ENCODE measurements at places on chromosomes 12 and 14.

GRCh38 chr12:115504306-115505290, 772.9 kb downstream of the MED13L start:
- DNase-seq, result no peak

- DNase-seq, result no peak
Observed at GRCh38 chr14:50047274-50047676, 69.1 kb downstream of the VCPKMT start.

DNA sequence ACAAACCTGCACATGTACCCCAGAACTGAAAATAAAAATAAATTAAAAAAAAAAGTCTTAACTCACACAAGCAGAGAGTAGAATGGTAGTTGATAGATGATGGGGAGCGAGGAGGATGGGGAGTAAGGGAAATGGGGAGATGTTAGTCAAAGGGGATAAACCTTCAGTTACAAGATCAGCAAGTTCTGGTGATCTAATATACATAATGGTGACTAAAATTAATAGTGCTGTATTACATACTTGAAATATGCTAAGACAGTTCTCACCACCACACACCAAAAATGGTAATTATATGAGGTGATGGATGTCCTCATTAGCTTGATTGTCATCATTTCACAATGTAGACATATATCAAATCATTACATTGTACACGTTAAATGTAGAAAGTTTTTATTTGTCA, 3.2 kb upstream of the C12orf42 start:
- DNase-seq, result no peak

- no peak for DNase-seq
Observed at GRCh38 chr14:34093883-34094282, 143.0 kb upstream of the EGLN3 start.

DNA sequence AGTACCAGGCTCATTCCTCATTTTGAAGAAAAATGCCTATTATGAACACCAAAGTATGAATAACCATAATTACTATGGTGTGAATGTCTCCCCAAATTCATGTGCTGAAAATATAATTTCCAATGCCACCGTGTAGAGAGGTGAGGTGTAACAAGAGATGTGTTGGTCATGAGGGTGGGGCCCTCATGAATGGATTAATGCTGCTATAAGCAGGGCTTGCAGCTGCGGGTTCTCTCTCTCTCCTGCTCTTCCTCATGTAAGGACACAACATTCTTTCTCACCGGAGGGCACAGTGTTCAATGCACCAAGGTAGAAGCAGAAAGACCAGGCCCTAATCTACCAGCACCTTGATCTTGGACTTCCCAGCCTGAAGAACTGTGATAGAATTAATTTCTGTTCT, 70.0 kb downstream of the TMTC1 start:
- no peak for DNase-seq

GRCh38 chr14:53871951-53872350, 84.7 kb downstream of the BMP4 start:
- no peak for DNase-seq

DNA sequence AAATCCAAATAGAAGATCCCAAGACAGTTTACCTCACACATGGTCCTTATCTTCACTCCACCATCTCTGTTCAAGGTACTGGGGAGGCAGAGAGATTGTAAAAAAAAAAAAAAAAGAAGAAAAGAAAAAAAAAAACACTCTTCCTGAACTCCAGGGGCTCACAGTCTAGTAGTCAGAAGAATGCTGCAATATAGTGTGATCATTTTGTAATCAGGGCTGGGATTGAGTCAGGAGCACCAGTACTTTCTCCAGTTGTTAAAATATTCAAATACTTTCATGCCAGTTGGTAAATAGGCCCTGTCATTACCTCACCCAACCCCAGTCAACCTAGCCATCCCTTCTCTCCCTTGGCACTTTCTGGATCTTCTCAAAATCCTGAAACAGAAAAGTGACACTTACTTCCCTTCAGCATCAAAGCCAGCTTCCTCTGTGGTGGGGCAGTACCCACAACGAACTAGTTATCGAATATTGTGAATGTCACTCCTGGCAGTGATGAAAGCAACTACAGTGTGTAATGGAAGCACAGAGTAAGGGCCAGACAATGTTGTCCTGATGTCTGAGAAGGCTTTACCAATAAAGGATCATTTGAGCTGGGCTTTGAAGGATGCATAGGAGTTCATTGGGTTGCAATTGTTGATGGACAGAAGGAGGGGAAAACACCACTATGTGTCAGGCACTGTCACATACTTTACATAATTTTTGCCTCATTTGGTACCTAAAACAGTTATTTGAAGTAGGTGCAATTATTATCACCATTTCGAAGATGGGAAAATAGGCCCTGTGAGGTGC, 44.3 kb upstream of the HSPB8 start:
- no peak for DNase-seq

DNA sequence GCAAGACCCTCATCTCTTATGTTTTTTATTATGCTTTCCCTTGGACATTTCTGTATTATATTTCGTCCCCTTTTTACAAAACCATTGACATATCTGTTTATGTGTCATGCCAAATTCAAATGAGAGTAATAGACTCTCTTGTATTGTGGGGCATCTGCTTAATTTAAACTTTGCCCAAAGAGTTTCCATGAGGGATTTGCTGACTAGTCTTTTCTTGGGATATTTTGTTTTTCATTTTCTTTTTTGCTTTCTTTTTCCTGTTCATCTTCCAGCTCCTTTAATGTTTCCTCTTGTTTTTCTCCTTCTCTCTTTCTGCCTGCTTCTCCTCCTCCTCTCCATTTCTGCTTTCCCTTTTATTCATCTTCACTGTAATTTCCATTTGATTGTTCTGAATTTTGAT, 13.8 kb upstream of the ZNF26 start:
- DNase-seq, result no peak

DNA sequence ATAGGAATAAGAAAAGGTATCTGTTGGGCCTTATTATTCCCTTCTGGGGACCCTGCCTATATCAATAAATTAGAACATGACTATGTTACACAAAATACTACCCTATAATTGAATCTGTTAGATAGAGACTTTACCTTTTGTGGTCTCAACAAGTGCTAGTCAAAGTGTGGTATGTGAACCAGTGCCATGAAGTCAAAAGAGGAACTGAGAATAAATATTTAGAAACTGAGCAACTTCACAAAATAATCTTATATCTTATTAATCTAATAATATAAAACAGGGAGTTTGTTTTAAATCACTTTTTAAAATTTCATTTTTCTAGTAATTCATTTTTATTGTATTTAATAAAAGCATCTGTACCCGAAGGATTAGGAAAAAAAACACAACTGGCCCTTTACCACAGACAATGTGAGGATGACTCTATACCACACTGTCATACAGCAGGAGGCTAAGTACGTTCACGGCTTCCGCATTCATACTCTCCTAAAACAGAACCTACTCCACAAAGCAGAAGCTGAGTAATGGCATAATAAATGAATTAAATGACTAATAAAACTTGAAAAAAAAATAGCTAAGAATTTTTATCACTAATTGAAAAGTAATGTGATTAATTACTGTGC, 42.1 kb downstream of the SEC23A start:
- DNase-seq, result no peak

DNA sequence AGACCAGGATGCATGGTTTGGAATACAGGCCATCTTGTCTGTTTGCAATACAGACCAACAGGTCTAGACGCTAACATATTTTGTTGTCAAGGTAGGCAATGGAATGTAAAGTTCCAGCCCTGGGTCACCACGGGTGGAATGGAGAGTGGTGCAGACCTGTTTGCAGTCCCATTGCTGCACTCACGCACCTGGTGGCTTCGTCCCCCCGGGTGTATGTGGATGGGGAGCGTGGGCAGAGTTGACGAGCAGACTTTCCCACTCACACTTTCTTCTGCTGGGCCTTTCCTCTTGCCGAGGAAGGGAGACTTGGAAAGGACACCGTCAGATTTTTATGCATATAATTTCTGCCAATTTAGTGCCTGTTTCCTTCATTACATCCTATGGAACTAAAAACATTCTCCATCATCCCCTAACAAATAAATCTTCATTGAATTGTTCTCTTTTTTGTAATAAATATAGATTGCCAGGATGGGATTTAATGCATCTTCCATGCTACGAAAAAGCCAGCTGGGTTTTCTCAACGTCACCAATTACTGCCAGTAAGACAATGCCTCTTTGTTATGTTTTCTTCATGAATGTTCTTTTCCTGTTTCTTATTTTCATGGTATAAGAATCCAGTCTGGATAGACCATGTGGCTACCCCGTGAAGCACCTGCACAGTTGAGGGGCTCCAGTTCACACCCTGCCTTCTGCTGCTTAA, 15.2 kb downstream of the DCAF4 start:
- DNase-seq, result no peak

DNA sequence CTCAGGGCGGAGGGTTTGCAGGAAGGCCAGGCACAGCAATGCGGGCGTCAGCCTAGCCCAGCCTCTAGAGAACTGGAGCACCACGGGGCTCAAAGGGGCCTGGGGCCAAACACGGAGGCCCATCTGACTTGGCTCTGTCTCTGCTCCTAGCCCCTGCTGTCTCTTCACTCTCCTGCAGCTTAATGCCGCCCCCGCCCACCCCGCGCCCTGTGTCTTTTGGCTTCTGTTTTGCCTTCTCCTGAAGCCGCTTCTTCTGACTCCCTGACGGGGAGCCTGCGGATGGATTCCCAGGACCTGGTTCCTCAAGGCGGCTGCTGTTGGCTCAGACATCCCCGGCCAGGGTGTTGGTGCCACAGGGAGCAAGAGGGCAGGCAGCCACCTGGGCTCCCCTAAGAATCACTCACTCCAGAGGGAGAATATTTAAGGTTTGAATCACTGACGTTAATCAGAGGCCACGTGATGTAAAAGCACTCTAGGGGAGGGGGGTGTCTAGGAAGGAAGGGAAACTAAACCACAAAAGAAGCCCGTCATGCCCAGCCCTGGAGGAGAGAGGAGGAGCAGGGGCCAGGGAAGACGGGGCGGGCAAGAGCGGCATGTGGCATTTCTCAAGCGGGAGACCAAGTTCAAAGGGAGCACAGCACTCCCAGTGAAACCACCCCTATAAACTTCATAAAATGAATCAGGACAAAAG, 36.9 kb upstream of the PRMT8 start:
- DNase-seq, result peak; percentile 91

- no peak for DNase-seq
Observed at GRCh38 chr12:2083561-2083960, 30.8 kb downstream of the CACNA1C start.

GRCh38 chr12:53344487-53344823, 8.3 kb upstream of the SP7 start:
- no peak for DNase-seq

DNA sequence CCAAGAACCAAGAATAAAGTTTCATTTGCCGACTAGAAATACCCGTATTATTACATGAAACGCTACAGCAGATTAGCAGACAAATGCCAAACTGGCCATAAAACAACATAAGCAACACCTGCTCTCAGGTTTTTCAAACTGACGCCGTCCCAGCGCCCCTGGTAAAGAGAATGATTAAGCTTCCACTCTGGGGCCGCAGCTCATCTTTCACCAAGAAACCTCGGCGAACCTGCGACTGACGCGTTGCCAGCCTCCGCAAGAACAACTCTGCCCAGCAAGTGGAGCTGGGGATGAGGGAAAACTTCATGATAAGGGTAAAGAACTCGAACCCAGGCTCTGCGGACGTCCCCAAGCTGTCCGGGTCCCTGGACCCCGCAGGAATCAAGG, 530 bp downstream of the ARL1 start:
- no peak for DNase-seq

GRCh38 chr12:51009056-51009440, 17.1 kb downstream of the SLC11A2 start:
- DNase-seq, result no peak

GRCh38 chr12:88360343-88360742, 218.2 kb downstream of the TMTC3 start:
- DNase-seq, result no peak

DNA sequence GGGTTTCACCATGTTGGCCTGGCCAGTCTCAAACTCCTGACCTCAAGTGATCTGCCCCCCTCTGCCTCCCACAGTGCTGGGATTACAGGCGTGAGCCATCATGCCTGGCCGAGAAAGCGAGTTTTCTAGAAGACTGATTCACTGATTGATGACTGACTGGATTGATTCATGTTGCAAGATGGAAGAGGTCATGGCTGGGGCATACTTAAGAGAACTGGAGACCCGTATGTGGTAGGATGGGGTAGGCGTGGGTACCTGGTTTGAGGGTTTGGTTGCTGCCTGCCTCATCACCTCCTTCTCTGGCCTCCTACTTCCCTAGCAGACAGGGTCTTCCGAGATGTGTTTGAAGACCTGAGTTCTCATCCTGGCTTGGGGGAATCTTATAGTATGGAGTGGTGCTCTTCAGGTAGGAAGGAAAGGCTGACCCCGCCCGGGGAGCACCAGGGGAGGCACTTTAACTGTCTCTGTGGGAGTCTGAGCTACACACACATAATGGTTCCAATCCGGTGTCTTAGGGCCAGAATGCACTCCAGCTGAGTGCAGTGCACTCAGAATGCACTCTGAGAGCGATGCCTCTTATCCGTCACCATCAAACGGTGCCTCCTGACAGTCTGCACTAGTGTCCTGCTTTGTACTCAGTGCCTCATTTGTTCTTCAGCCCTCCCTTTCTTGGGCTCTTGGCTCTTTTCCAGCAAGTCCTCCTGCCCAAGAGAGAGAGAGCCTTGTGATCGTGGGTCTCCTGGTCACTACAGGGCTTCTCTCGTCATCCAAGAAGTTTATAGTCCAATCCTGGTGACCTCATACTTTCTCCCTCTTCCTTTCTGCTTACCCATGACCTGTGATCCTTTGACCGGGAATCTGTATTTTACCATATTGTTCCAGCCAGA, 19.7 kb downstream of the PLEKHG3 start:
- no peak for DNase-seq

GRCh38 chr12:51977320-51977753, 25.8 kb downstream of the ACVR1B start:
- no peak for DNase-seq

All from HS-27A (cell line).